ENCODE measurements at places on chromosomes 13 and 19.

DNA sequence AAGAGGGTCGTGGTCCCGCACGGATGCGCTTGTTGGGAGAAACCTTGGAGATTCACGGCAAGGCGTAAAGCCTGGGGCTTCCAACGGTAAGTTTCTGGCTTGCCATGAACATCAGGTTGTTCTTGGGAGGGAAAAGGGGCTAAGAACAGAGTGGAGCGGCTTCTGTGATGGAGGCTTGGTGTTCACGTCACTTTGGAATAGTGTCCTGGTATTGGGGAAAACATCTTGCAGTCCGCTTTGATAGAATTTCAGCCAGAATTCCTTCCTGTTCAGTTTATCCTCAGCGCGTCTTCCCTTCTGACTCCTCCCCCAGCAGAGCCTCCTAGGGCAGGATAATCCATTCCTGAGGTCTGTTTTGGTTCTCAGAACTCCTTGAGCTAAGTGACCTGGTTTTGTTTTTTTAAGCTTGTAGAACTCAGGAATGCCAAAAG, 2.0 kb downstream of the KCTD15 start:
- no peak for DNase-seq

GRCh38 chr13:49454388-49455006, 10.4 kb downstream of the SETDB2 start:
- DNase-seq: no peak

- no peak for DNase-seq
Observed at GRCh38 chr13:48906200-48906599, 69.5 kb upstream of the FNDC3A start.

- DNase-seq: no peak
Observed at GRCh38 chr19:49125025-49125731, 5.8 kb downstream of the PPFIA3 start.

DNA sequence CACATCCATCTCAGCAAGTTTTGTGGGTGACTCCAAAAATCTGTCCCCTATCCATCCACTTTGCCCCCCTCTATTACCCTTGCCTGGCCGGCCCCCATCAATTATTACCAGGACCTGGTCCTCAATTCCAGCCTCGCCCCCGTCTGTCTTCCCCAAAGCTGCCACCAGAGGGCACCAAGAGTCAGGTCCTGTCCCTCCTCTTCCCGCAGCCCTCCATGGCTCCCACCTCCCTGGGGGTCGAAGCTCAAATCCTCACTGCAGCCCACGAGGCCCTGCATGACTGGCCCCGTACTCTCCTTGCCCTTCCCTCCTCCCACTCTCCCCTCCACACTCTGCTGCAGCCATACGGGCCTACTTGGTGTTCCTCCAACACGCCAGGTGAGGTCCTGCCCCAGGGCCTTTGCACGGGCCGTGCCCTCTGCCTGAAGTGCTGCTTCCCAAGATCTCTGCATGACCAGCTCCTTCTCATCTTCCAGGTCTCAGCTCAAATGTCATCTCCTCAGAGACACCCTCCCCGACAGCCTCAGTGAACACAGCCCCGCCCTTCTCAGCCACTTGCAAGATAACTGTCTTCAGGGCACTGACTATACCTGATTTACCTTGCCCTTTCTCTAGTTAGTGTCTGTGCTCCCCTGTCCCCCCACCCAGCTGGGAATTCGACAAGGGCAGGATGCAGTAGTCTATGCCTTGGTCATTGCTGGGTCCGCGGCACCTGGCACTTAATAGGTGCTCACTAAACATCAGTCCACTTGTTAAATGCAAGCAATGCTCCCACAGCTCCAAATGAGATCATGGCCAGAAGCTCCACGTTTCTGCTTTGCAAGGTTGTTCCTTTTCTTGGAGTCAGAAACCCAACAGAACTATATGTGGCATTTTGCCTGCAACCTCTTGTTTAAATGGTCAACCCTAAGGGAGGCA, 16.8 kb upstream of the SEMA6B start:
- DNase-seq: peak; percentile 83

All from GM19239 (cell line).